Foreskin fibroblast (primary cell): ENCODE measurements at places on chromosomes 7 and 10.
A peak's percentile ranks its signal among the peaks of the same experiment; 100 is the strongest.

GRCh38 chr7:14432924-14433323, 443.5 kb upstream of the ETV1 start:
- no peak for DNase-seq

GRCh38 chr7:55939514-55940123, 12.1 kb upstream of the MRPS17 start:
- DNase-seq: no peak

GRCh38 chr7:7242899-7243298, 60.6 kb downstream of the C1GALT1 start:
- DNase-seq: no peak

DNA sequence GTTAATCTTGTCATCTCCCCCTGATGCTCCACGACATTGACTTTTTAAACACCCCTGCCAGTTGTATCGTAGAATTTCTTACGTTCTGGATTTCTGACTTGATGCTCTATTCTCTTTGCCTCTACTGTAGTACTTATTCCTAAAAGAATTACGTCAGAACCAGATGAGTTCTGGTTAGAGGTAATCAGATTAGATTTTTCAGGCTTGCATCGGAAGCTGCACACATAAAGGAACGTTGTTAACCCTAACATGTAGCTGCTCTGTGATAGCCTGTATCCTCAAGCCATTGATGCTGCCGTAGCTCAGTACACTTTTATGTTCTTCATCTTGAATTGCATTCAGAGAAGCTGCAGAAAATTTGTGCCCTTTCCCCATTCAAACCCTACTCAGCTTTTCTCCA, 26.3 kb upstream of the TMEM236 start:
- DNase-seq: no peak

DNA sequence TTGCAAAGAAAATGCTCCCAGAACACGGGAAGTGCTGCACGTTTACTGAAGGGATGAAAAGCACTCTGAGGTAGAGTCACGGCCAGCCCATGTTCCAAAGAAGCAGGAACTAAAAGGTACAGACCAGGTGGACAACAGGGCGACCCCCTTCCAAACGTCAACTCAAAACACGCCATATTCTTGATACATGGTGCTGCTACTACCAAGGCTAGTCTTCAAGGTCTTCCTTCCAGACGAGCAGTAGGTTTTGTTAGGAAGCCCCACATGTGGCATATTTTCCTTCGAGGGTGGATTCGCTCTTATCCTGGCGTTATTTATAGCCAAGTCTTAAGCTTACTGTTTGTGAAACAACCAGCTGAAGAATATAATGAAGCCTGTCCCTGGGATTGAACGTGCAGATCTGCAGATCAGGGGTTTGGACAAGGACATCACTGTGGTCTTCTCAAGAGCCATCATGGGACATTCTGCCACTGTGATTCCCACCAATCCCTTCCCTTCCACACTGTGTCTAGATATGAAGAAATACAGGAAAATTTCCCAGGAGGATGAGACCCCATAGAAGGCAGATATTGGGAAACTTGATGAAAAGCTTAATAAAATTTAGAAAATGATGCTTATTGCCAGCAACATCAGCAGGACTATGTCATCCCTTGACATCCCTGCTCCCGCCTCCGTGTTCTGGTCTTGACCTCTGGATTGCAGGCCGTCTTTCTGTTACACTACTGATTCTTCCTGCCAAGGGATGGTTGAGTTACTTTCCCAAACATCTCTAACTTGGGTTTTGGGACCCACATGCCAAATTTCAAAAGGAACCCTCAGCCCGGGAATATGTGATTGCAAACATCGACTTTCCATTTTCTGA, 734.4 kb downstream of the PARD3 start:
- no peak for DNase-seq

GRCh38 chr7:25369786-25370185, 141.5 kb upstream of the NPVF start:
- DNase-seq: no peak

DNA sequence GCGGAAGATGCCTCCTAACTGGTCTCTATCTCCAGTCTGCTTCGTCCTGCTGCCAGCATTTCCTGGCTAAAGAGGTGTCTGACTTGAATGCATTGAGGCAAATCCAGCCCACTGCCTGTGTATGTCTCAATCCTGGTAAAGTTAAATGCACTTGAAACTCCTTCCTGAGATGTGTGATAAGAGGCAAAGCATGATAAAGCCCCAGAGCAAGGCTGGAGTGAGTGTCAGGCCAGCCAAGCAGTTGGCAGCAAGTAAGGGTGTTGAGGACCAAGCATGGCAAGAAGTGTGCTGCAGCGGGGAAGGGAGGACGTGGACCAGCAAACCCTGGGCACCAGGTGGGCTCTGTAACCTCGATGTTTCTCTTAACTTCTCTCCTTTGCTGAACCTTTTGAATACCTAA, 29.1 kb downstream of the LRRC18 start:
- DNase-seq: no peak

DNA sequence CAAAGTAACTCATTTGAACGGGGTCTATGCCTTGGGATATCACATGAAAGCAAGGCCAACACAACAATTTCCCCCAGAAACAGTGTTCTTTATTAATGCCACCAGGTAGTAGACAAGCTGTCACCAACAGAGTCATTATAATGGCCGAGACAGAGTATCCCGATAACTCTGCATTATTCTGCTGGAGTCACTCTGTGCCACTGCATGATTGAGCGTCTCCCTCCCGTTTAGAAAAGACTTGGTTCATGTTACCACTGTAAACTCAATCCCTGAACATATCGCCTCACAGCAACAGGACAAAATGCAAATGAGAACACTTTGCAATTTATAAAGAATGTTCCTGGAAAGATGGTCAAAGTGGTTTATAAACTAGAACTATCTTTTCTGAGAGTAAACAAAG, 932.5 kb downstream of the GATA3 start:
- DNase-seq: no peak

GRCh38 chr7:94183289-94183749, 179.2 kb upstream of the BET1 start:
- peak; percentile 94 for DNase-seq

DNA sequence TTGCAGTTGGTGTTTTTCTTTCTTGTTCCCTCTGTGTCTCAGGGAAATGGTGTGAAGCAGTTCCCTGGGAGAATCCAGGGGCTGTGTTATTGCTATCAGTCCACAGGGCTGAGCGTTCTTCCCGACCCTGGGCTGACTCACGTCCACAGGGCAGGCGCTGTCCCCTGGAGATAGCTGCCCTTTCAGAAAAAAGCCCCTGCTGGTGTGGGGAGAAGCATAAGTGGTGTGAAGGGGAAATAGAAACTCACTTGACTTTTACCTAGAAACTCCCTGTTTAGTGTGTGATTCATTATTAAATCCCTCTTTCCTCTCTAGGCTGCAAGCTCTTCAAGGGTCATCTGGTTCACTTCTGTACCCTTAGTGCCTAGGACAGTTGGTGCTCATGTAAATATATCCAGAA, 63.3 kb upstream of the SMNDC1 start:
- no peak for DNase-seq

- DNase-seq: no peak
Observed at GRCh38 chr10:133565441-133566294, at the start of gene SYCE1. TSS of gene SYCE1 (minus strand) at chr10:133565583. CDS start at chr10:133565529, 54 bp downstream.

- DNase-seq: peak; percentile 41
Observed at GRCh38 chr7:131225619-131226513, 101.8 kb upstream of the MKLN1 start.

DNA sequence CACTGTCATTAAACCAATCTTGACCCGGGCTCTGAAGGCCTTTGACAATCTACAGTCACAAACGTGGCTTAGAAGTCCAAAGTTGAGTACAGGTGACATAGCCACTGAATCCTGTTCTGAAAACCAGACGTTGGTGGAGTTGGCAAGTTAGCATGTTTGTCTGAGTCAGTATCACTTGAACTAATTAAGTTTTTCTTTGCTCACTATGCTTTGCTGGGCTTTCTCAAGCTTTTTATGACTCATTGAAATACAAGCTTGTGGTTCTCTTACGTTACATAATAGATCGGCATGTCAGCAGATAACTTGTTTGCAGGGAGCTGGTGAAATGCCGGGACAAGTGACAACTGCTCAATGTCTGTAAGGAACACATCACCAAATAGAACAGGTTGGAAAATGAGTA, 53.8 kb downstream of the ARL5B start:
- peak; percentile 55 for DNase-seq

DNA sequence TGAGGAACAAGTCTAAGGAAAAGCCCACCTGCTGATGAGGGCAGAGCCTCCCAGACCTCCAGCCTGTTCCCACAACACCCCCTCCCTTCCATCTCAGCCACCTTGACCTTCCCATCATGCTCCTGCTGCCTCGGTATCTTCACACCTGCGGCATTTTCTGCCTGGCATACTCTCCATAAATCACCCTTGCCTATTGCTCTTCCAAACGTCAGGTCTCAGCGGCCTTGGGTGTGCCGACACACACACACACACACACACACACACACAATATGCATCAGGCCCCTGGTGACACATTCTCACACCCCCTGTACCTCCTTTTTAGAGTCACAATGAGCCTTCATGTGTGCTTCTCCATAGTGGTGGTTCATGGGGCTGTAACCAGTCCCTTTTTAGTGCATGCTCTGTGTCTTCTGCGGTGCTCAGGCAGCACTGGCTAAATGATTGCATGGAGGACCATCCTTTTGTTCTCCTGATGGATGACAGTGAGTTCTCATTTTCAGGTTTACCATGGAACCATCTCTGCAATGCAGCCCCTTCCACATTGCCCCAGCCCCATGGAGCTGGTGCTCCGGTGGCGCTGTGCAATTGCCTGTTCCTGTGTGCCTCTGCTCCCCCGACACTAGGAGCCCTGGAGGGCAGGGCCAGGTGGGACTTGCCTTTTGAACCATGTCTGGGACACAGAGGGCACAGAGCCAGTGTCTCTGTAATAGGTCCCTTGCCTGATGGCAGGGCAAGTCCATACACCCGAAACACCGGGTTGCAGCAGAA, 4.5 kb downstream of the ADIRF start:
- DNase-seq: no peak

DNA sequence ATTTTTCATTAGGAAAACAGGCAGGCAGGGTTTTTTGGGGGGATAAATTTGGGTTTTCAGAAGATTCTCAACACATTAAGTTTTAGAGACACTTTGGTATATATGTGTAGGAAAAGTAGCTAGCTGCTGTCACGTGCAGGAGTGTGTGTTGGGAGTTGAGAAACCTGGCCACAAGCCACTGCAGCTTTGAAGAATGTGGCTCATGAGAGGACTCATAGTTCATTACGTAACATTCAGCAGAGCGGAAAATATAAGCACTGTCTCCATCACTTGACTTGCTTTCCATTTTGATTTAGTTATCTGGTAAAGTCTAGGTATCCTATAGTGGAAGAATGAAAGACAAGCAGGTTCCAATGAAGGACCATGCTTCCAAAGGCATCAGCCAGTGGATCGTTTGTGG, 31.2 kb downstream of the SMNDC1 start:
- DNase-seq: peak; percentile 79

- DNase-seq: no peak
Observed at GRCh38 chr7:147423875-147424274, 1166.7 kb upstream of the C7orf33 start.

- DNase-seq: peak; percentile 24
Observed at GRCh38 chr10:60537697-60538096, 148.0 kb upstream of the ANK3 start.

- DNase-seq: no peak
Observed at GRCh38 chr10:79445977-79446757, 743 bp upstream of the ZCCHC24 start.

- DNase-seq: peak; percentile 87
Observed at GRCh38 chr10:35259769-35260397, 76.4 kb upstream of the CCNY start.

DNA sequence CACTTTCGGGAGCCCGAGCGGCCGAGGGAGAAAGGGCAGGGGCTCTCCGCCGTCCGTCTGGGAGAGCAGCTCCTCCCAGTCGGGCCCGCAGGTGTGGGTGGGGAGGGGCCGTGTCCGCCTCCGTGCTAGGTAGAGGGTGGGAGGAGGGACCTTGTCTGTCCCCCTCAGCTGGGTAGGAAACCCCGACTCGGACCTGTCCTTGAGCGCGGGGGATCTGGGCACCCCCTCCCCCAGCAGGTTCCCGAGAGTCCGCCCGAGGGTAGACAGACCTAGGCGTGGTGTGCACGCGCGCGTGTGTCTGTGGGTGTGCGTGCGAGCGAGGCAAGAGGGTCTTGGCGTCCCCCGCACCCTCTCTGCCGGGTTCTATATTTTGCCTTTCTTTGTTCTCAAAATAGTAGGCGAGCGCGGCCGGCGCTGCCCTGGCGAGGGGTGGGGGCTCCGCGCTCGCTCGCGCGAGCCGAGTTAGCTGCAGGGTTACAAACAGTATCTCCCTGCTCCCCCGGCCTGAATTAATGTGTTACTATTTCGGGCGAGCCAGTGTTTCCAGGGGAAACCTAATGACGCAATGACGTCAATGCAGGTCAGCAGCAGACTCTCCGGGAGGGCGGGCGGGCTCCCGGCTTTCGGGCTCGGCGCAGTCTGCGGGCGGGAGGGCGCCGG, 73.9 kb upstream of the LEP start:
- DNase-seq: peak; percentile 70

- DNase-seq: peak; percentile 72
Observed at GRCh38 chr7:44617225-44617890, 10.9 kb downstream of the OGDH start.

GRCh38 chr7:149788300-149788851, 15.0 kb upstream of the ZNF467 start:
- DNase-seq: no peak

- no peak for DNase-seq
Observed at GRCh38 chr10:126196281-126196680, 192.0 kb downstream of the ADAM12 start.

DNA sequence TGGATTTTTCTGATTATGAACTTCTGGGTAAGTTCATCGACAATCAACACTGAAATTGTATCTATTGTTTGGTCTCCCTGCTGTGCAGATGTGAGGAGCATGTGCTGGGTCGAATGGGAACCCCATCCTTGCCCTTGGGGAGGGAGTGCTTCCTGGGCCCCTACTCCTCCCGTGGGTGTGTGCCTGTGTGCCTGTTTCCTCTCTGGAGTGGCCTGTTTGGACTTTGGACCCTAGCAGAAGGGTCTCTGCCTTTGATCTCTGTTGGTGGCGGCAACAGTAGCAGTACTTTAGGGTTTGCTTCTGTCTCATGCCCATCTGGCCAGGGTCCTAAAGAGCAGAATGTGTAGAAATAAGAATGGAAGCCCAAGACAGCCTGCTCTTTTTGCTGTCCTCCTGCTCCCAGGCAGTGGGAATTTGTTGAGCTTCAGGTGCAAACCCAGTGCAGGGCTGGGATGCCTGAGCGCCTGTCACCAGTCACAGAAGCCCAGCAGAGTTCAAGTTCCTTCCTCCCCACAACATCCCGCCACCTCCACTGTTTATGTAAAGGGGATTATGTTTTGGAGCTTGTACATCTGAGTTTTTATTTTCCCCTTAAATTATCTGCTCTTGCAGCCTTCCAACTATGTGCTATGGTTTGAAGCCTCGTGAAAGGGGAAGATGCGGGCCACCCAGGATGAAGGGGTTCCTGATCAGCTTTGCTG, 1.5 kb upstream of the TACR2 start:
- no peak for DNase-seq

GRCh38 chr7:72493850-72494661, 81.9 kb upstream of the CALN1 start:
- DNase-seq: peak; percentile 0

- DNase-seq: peak; percentile 96
Observed at GRCh38 chr7:101138213-101138870, 11.4 kb downstream of the SERPINE1 start.
